ENCODE measurements at places on chromosomes 5 and 9.

DNA sequence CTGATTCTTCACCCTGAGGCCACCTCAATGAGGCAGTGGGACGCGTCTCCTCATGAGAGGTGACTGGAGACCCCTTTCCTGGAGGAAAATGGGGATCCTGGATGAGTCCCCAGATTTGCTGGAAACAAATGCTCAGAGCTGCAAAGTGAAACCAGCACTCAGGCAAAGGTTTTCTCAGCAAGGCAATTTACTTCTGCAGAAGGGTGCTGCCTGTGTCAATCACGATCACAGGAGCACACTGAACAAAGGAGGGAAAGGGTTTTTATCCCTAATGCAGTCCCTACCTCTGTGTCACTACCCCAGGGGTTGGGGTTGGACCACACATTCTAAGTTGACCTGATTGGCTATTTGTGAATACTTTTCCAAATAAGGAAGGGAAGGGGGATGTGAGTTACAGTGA lies 69.9 kb upstream of the CDK20 start:
- no peak for DNase-seq

GRCh38 chr5:126360467-126360866 lies 62.7 kb upstream of the GRAMD2B start:
- DNase-seq: no peak

- no peak for DNase-seq
These were observed 132.3 kb upstream of the ELL2 start for GRCh38 chr5:96093890-96094381.

DNA sequence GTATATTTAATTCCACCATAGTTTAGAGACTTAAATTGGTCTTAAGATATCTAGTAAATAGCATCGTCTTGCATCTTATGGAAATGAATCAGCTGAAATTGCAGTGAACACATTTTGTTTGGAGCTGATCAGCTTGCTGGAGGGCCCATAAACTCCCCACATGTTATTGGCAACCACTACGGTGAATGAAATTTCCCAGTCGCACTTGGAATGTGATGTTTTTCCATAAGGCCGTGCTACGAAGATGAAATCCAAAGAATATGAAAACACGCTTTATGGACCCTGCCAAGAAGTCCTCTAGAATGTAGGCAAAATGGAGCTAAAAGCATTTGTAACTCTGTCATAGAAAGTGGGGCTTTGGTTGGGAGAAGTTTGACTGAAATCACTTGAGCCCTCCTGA lies 572.1 kb downstream of the ACTL7B start:
- DNase-seq: no peak

DNA sequence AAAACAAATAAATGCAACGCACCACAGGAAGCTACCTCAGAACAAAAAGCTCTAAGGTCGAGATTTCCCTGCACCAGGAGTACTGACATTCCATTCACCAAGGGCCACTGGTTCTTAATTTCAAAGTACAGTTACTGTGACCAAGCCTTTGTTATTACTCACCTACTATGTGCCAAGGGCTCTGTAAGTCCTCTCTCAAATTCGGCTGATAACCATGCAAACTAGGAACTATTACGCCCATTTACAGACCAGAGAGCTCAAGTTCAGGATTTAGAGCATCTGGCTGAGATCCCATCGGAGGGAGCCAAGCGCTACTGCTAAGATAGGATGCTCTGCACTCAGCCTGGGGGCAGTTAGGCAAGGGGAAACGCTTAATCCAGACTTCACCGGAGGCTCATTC lies 5.6 kb downstream of the MYO10 start:
- DNase-seq: no peak

- no peak for DNase-seq
These were observed 19.4 kb downstream of the PSAT1 start for GRCh38 chr9:78316166-78316892.

DNA sequence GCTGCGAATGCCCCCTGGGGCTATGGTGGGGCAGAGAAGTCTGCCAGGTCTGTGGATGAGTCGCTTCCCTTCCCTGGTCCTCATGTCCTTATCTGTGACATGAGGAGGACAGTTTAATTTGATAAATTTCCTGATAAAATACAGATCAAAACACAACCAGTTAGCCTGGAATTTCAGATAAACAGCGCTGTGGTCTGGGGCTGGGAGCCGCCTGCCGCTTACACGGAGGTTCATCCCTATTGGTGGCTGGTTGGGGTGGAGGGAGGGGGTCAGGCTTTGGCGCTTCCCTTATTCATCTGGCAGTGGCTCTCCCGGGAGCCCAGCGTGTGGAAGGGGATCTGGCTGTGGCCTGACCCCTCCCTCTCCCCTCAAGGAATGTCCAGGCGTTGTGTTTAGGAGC lies 17.9 kb downstream of the CRB2 start:
- DNase-seq: no peak

GRCh38 chr5:173556142-173557028 lies 60.1 kb downstream of the BOD1 start:
- no peak for DNase-seq

Measured in adrenal gland (tissue), 19 donors.